ENCODE measurements at places on chromosomes 4 and X.

DNA sequence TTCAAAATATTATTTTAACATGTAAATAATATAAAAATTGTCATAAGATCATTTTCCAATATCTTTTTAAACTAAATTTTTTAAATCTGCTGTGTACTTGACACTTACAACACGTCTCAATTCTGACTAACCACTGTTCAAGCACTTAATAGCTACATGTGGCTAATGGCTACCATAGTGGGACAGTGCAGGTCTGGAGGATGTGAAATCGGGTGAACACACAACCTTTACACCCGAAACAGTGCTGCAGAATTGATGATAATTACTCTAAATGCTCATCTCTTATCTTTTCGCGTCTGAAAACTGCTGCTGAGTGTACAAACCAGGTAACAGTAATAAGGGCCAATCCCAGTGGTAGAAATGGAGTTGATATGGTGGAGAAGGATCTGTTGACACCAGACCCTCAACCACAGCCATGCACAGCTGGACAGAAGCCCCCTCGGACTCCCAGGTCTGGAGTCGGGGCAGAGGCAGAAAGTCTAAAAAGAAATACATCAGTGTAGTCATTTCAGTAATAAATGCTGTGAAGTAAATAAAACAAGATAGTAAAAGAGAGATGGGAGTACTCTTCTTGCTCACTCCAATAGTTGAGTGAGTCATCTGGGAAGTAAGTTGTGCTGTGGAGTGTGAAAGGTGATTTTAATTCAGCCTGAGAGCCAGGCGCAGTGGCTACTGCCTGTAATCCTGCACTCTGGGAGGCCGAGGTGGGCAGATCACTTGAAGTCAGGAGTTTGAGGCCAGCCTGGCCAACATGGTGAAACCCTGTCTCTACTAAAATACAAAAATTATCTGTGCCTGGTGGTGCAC lies 150.0 kb downstream of the CBR4 start:
- no peak for DNase-seq

GRCh38 chr4:61918987-61919386 lies 718.9 kb downstream of the ADGRL3 start:
- no peak for DNase-seq

GRCh38 chr4:94455081-94455480 lies 3.3 kb downstream of the PDLIM5 start:
- DNase-seq, result no peak

DNA sequence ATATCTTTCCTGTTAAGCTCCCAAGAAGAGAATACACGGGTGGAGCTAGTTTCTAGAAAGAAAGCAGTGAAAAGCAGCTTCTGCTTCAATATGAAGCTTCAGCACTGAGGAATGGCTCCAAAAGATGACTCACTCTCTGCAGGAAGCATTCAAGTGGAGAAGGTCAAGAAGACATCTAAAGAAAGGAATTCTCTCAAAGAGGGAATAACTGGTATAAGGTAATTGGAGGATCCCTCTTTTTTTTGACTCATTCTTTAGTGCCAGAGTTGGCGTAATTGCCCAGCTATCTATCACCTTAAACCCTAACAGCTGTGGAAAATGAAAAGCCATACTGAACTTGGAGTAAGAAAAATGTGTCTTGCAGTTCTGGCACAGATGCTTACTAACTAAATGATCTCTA lies 3.5 kb downstream of the EDA2R start:
- DNase-seq, result no peak

- DNase-seq, result no peak
Observed at GRCh38 chrX:103405009-103405333, 28.6 kb downstream of the BEX3 start.

- DNase-seq, result no peak
Observed at GRCh38 chrX:16778993-16779392, 7.3 kb upstream of the TXLNG start.

- DNase-seq, result peak; percentile 48
Observed at GRCh38 chr4:187209921-187210613, 486.4 kb upstream of the FAT1 start.

DNA sequence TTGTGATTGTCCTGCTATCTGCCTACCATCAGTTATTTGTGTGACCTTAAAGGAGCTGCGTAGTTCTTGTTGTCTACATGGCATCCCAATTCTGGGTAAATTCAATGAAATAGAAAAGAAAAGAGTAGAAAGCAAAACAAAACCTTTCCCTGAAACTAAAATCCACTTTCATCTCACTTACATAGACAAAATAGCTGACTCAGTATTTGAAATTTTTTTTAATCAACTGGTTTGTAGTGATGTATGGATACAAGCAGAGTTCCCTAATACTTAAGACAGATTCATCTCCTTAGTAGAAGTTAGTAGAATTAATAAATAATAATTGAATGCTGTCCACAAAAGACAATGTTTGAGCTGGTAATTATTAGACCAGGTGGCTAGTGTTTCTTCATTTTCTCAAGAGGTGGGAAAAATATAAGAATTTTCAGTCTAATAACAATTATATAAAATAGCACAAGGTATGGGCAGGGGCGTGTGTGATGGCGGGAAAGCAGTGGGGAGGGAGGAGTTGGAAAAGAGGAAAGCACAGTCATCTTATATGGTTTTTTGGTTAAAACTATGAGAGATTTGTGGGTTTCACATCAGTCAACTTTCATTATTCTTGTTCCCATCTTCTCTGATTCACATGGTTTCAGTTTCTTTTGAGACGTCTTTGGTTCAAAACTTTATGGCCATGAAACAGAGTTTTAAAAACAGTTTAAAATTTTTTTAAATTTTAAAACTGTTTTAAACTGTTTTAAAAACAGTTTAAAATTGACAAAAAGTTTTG lies 275.2 kb downstream of the SPRY1 start:
- DNase-seq, result no peak

DNA sequence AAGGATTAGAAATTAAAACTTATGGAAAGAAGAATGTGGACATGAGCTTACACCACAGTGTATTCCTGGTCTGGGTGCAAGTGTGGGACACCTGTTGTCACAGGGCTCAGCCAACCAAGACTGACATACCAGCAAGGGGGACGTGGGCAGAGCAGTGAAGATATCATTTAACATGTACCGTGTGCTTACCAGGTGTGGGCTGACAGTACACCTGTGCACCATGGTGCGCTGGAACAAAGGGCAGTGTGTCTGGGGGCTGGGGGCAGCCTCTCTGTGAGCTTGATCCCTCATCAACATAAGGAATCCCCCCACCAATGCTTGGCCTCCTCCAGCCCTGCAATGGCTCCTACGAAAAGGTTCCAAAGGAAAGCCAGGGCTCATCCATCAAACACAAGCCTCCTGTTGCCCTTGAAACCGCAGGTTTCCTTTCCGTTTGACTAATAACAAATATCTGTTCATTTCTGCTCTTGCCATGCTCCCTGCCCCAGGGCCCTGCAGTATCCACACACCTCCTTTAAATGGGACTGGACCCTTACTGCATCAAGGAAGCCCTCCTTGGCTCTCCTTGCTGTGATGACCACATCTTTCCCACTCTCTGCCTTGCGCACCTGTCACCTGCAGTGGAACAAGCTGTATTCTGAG lies 16.7 kb downstream of the EVC2 start:
- no peak for DNase-seq

DNA sequence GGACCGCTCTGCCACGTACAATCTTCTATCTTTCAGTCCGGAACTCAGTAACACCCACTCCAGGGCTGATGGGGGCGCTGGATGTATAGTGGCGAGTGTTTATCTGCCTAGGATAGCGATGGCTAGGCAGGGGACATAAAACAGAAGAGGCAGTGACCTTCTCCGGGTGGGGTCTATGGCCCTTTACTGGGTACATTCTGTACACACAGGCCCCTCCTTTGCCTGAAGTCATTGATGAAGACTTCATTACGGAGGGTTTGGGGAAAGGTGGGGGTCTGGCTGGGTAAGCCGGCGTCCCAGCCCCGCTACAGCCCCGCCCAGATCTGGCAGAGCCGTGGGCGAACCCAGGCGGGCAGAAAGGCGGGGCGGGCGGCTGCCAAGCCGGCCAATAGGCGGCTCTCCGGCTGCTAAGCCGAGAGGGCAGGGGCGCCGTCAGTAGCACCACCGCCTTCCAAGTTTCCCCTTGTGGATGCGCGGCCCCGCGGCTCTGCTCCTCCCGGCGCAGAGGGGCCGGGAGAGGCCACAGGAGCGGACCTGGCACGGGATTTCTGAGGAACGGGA lies at the start of gene CHST7:
CHST7 (plus strand) TSS at position 435 of the 561 bp plus-strand sequence. CDS start 167 bp downstream, outside the sequence.
- no peak for DNase-seq

- no peak for DNase-seq
Observed at GRCh38 chrX:129736491-129736890, 2.3 kb upstream of the XPNPEP2 start.

DNA sequence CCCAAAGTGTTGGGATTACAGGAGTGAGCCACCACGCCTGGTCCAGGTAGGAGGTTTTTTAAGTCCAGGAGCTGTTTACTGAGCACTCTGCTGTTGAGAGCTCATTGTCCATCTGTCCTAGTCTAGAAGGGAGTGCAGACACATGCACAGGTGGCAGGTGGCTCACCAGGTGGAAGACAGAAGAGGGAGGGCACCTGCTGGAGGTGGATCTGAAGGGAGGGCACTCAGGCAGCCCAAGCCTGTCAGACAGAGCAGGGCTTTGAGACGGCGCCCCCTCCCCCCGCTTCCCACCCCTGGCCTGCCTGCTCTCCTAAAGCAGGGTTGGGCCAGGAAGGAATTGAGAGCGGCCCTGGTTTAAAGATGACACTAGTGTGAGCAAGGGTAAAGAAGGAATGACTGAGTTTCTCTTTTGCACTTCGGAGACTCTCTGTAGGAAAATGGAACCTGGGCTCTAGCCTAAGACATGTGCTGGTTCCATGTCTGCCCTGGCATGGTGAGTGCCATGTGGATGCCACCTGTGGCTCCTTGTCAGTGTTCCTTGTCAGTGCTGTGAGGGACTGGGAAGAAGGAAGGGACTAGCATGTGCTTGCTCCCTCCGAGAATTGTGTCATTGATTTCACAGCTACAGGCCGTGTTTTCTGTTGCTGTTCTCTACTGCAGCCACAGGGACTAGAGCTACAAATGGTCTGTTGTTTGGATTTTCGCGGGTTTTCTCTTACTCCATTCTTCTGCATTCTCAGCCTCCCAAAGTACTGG lies 108.6 kb downstream of the TNIP2 start:
- DNase-seq, result no peak

DNA sequence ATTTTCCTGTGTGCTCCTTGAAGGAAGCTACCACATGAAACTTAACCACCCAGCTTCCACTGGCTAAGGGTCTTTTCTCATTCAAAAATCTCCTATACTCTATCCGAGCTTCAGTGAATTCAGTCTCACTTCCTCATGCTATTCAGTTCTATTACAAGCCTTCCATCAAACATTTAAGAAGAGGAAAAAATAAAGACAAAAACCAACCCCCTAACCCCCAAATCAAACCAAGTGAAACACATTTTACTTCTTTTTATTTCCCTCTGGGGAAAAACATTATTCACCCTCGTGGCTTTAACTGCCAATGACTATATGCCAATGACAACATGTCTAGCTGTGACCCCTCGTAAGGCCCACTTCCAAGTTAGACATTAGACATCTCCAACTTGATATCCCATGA lies 16.2 kb upstream of the WDR19 start:
- no peak for DNase-seq

DNA sequence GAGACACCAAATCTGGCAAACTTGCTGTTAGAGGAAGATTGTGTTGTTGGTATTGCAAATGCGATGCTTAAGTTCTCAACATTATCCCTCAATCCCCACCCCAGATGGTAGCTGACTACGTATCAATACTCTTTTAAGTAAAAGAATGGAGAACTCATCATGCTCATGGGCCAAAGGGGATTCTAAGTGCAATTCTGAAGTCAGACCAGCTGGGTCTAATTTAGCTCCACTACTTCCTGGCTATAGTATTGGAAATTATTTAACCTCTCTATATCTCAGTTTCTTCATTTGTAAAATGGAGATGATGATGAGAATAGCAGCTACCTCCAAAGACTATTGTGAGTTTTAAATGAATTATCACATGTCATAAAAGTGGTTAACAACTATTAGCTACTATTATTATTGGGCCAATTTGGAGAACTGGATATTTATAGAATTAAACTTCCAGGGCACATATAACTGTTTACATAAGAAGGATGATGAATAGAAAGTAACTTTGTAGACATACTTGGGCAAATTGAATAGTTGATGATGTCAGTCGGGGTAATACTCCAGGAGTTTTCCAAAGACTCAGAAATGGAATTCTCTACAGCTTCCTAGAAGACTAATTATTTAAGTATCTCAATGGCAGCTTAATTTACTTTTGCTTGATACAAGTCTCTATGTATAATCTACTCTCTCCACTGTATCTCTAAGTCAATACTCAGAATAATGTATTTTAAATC lies 5.0 kb upstream of the SLAIN2 start:
- DNase-seq, result no peak

GRCh38 chrX:68894513-68895340 lies 65.9 kb downstream of the EFNB1 start:
- DNase-seq, result no peak

DNA sequence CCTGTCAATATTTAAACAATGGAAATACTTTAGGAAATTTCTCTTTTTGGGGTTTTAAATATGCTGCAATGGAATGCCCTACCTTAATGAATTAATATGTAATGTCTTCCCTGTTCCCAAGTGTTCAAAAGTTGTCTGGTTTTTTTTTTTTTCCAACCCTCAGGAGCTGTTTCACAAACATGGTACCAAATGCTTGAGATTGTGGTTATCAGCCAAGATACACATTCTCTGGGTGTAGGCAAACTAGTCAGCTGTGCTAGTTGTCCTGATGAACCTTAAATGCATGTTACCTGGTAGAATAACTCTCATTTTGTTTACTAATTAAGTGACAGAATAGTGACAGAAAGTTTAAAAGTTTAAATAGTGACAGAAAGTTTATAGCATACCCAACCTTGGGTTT lies 50.7 kb downstream of the FHL1 start:
- no peak for DNase-seq

GRCh38 chr4:153138736-153139135 lies 65.5 kb upstream of the TRIM2 start:
- DNase-seq, result no peak

DNA sequence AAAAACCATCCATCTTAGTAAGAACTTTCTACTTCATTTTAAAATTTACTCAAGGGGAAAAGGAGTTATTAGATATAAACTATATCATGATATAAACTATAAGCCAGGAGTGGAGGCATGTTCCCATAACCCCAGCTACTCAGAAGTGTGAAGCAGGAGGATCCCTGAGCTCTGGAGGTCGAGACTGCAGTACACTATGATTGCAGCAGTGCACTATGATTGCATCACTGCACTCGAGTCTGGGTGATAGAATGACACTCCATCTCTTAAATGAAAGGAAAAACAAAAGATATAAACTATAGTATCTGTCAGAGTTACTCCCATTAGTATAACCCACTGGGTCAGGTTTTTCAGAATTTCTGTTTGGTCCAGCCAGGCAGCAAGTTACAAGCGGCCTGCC lies 47.6 kb downstream of the RPS3A start:
- no peak for DNase-seq

DNA sequence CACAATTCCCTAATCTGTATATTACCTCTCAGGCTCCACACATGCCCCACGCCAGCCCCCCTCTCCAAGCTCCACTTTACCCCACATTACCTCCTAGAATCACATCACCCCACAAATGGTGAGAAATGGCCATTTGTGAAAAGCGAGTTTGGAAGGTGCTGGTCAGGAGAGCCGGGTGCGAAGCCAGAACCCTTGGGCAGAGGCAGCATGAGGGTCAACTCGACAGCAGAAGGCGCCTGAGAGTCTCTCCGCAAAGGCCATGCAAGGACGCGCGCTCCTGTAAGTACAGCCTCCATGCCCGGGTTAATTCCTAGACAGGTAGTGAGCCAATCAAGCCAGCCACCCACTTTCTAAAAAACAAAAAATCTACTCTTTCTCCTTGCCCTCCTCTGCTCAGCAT lies 42.4 kb downstream of the RHOXF2 start:
- no peak for DNase-seq
